MCF 10A (cell line): ENCODE measurements at places on chromosomes 5 and 9. TPM values are rescaled to one million over a fixed set of nuclear protein-coding genes. Genes with fewer than 3 reads are reported as not detected.

DNA sequence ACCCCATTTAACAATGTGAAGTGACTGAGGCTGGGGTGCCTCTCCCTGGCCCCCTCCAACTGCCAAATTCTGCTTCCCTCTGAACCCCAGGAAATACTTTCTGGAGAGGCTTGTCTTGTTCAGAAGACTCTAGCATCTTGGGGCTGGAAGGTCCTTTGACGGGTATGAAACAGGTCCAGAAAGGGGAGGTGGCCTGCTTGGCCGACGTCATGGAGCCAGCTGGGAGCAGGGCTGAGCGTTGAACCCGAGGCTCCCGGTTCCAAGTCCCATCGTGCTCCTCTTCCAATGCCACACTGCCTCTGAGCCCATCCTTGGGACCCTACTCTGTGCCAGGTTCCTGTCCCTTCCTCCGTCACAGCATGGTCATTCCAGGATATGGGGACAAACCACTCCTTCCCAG, 46.9 kb downstream of the NDST1 start:
- peaks cover 3% of the 10 kb centered on the region for H3K4me1 ChIP-seq
- no peaks in the 10 kb centered on the region for H3K27me3 ChIP-seq
- no peak for DNase-seq
- H3K36me3 ChIP-seq = peaks cover 52% of the 10 kb centered on the region
- no peak overlapping the region for H3K27ac ChIP-seq

The GPR151 gene
- not detected in 2 replicates for total RNA-seq

The SAPCD2 gene
- 5.7 and 15.7 TPM in 2 replicates for total RNA-seq

The SCGB3A2 gene
- not detected in 2 replicates for total RNA-seq

DNA sequence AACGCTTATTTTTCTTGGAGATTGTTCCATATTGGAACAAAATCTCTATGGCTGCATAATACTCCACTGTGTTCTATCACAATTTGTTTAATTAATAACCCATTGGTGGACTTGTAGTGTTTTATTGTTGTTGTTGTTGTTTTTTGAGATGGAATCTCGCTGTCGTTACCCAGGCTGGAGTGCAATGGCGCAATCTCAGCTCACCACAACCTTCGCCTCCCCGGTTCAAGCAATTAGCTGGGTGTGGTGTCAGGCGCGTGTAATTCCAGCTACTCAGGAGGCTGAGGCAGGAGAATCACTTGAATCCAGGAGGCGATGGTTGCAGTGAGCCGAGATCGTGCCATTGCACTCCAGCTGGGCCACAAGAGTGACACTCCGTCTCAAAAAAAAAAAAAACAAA, 38.7 kb downstream of the SPRY4 start:
- no peak for DNase-seq
- H3K4me1 ChIP-seq = no peaks in the 10 kb centered on the region
- no peak overlapping the region for H3K4me3 ChIP-seq
- no peaks in the 10 kb centered on the region for H3K36me3 ChIP-seq
- no peak overlapping the region for H3K27ac ChIP-seq
- H3K27me3 ChIP-seq = no peaks in the 10 kb centered on the region

DNA sequence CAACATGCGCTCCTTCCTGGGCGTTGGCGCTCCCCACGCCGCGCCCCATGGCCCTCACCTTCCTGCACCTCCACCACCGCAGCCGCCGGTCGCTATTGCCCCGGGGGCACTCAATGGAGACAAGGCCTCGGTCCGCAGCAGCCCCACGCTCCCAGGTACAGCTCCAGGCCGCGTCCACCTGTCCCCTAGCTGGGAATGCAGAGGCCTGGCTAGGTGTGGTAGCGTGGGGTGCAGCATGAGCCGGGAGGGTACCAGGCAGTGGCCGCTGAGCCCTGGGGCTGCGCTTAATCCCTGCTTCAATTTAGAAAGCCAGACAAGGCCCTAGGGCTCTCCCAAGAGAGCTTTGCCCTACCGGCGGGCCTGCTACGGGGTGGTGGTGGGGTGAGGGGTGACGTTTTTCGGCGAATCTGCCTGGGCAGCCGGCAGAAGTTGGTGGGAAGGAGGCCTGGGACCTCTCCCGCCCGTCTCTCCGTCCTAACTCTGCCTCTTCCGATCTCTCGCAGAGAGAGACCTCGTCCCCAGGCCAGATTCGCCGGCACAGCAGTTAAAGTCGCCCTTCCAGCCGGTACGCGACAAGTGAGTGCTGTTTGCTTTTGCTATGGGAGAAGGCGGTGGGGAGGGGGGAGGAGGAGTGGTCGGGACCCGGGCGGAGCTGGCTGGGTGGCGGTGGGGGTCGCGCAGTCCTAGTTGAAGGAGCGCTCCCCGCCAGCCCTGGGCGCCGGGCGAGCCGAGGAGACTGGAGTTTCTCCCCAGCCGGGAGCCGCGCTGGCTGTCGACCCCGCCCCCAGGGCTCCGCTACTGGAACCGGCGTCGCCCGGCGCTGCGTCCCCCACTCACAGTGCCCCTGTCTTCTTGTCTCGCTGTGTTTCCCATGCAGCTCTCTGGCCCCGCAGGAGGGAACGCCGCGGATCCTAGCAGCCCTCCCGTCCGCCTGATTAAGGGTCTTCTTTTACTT, 4.8 kb downstream of the IRX1 start:
- DNase-seq = no peak
- H3K36me3 ChIP-seq = peaks cover 27% of the 10 kb centered on the region
- H3K4me1 ChIP-seq = peaks cover 15% of the 10 kb centered on the region
- no peak overlapping the region for H3K4me3 ChIP-seq
- H3K27me3 ChIP-seq = no peaks in the 10 kb centered on the region

DNA sequence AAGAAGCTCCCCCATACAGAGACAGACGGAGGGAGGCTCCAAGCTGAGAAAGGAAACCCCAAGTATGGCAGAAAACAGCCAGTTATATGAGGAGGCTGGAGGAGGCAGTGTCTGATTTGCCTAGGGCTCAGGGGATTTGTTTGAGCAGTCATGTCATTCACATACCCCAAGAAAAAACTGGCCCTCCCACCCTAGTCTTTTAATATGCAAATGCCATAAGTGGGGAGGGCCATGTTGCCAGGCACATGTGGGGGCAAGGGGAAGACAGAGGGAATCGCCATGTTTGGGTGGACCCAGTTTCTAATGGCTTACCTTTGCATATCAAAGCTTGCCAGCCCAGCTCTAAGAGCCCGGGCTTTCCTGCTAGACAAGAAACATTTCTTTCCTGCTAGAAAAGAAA, 1163.8 kb downstream of the TAF11L14 start:
- H3K4me3 ChIP-seq = no peak overlapping the region
- no peaks in the 10 kb centered on the region for H3K27me3 ChIP-seq
- no peaks in the 10 kb centered on the region for H3K36me3 ChIP-seq
- no peak for DNase-seq
- no peak overlapping the region for H3K27ac ChIP-seq

- DNase-seq = peak; percentile 66
- peak overlapping the region; percentile 28 for H3K4me3 ChIP-seq
- no peak overlapping the region for H3K27ac ChIP-seq
Observed at GRCh38 chr9:107425101-107426025, 64.2 kb downstream of the KLF4 start.

- peaks cover 7% of the 10 kb centered on the region for H3K36me3 ChIP-seq
- no peak overlapping the region for H3K4me3 ChIP-seq
- H3K27ac ChIP-seq = no peak overlapping the region
- DNase-seq = no peak
Observed at GRCh38 chr9:13186091-13186490, 93.4 kb downstream of the MPDZ start.

GRCh38 chr9:127873223-127873691, 4.2 kb downstream of the AK1 start:
- no peak overlapping the region for H3K4me3 ChIP-seq
- H3K27ac ChIP-seq = no peak overlapping the region
- H3K27me3 ChIP-seq = no peaks in the 10 kb centered on the region
- peaks cover 9% of the 10 kb centered on the region for H3K4me1 ChIP-seq

GRCh38 chr5:54807421-54807820, 178.0 kb downstream of the ESM1 start:
- H3K4me1 ChIP-seq = peaks cover 7% of the 10 kb centered on the region
- DNase-seq = peak; percentile 67
- no peaks in the 10 kb centered on the region for H3K27me3 ChIP-seq

DNA sequence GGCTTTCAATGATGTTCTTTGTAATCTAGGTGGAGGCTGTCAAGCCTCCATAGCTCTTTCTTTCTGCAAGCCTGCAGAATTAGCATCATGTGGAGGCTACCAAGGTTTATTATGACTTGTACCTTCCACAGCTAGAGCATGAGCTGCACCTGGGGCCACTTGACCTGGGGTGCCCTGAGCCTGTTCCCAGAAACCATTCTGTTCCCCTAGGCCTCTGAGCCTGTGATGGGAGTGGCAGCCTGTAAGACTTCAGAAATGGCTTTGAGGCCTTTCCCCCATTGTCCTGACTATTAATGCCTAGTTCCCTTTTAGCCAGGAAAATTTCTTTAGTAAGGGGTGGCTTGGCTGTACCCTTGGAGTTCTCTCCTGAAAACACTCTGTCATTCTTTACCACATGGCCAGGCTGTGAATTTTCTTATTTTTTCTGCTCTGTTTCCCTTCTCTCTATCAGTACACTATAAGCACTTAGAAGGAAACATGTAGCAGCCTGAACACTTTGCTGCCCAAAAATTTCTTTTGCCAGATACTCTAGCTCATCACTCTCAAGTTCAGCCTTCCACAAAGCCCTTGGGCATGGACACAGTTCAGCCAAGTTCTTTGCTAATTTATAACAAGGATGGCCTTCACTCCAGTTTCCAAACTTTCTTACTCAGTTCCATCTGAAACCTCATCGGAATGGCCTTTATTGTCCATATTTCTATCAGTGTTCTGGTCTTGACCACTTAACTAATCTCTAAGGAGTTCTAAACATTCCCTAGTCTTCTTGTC, 61.4 kb upstream of the NR3C1 start:
- no peaks in the 10 kb centered on the region for H3K27me3 ChIP-seq
- H3K4me3 ChIP-seq = no peak overlapping the region
- no peaks in the 10 kb centered on the region for H3K36me3 ChIP-seq
- no peak overlapping the region for H3K27ac ChIP-seq
- no peak for DNase-seq
- H3K4me1 ChIP-seq = no peaks in the 10 kb centered on the region

GRCh38 chr9:134434894-134435506, 108.7 kb downstream of the RXRA start:
- peak; percentile 97 for DNase-seq
- peaks cover 30% of the 10 kb centered on the region for H3K4me1 ChIP-seq
- H3K27me3 ChIP-seq = no peaks in the 10 kb centered on the region
- H3K27ac ChIP-seq = peak overlapping the region; percentile 65
- H3K4me3 ChIP-seq = peak overlapping the region; percentile 33
